ENCODE measurements at places on chromosomes 4 and X.

DNA sequence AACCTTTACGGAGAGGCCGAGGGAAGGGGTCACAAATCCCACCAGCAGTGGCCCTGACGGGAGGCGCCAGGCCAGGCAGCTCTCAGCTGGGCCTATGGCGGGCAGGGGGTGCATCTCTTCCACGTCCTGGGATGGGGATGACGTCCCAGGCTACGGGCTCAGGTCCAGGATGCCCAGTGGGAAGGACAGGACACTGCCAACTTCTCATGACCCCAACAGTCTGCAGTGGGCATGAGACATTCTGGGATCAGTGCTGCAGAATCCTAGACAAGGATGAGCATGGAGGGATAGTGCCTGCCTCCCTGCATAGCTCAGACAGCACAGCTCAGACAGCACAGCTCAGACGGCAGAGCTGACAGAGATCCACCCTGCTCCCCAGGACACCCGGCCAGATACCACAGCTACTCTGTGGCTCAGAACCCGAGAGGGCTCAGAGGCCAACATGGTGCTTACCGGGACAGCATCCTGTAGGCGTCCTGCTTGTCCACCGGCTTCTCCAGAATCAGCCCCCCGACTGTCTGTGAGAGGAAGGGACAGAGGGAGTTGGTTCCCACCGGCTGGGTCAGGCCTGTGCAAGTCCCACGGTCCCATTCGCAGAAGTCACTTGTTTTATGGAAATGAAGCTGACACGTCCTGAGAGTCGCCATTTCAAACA lies 17.3 kb downstream of the ASMTL start:
- no peak for DNase-seq

GRCh38 chr4:135192751-135193535 lies 991.4 kb upstream of the PABPC4L start:
- no peak for DNase-seq

- DNase-seq: no peak
These were observed 37.3 kb downstream of the APBB2 start for GRCh38 chr4:41177016-41177415.

DNA sequence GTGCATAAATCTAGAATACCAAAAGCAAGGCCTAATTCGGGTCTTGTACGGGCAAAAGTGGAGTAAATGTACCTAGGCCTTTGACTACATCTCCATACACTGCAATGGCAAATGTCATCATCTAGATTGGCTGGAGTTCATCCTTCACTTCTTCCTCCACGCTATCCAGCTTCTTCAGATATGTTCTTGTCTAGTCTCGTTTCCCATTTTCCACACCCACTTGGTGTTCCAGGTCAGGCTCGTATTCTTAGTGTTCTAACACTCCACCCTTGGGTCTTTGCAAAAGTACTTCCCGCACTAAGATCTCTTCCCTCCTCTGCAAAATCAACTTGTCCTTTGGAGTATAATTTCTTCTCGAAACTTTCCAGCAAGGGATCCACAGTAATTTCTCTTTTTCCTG lies 1.4 kb downstream of the COQ2 start:
- no peak for DNase-seq

- no peak for DNase-seq
These were observed 23.7 kb upstream of the FBXW7 start for GRCh38 chr4:152559641-152560040.

DNA sequence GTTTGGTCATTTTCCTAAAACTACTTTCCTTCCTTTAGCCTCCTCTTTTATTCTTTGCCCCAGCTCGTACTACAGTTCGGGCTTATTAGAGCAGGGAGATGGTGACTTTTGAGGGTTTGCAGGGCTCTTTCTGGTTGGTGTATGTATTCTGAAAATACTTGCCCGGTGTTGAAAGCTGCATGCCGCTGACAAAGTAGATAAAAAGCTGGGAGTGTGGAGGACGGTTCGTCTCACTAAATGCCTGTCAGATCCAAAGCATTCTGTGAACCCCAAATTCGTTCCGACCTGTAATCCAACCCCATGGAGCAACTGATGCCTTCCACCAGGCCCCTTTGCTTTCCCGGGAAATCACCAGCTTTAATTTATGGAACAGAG lies 19.2 kb downstream of the TRIM2 start:
- DNase-seq: no peak

DNA sequence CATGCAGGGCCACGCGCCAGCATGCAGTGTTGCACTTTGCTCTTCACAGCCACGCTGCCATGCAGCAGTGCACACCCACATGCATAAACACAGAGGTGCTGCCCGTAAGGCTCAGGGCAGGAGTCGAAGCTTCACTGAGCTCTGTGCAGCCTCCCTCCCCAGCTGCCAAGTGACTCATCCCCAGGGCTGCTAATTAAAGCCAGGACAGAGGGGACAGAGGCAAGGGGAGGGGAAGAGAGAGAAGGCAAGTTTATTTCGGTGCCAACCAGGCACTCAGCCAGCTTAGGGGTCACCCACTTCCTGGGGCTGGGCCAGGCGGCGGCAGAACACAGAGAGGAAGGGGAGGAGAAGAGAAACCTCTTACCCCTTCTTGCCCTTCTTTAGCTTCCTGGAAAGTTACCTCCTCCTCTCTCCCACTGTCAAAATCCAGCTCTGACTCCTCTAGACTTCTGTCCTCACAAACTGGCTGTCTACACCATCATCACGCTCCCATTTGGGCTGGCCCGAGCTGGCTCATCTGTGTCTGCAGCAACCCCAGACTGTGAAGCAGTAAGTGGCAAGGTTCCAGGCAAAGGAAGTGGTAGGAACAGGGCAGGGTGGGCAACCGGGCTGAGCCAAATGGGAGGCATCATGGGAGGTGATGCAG lies 6.2 kb upstream of the IQSEC2 start:
- no peak for DNase-seq

GRCh38 chr4:10007436-10007740 lies 13.9 kb downstream of the SLC2A9 start:
- no peak for DNase-seq

GRCh38 chr4:9949573-9949972 lies 71.7 kb downstream of the SLC2A9 start:
- DNase-seq: no peak

DNA sequence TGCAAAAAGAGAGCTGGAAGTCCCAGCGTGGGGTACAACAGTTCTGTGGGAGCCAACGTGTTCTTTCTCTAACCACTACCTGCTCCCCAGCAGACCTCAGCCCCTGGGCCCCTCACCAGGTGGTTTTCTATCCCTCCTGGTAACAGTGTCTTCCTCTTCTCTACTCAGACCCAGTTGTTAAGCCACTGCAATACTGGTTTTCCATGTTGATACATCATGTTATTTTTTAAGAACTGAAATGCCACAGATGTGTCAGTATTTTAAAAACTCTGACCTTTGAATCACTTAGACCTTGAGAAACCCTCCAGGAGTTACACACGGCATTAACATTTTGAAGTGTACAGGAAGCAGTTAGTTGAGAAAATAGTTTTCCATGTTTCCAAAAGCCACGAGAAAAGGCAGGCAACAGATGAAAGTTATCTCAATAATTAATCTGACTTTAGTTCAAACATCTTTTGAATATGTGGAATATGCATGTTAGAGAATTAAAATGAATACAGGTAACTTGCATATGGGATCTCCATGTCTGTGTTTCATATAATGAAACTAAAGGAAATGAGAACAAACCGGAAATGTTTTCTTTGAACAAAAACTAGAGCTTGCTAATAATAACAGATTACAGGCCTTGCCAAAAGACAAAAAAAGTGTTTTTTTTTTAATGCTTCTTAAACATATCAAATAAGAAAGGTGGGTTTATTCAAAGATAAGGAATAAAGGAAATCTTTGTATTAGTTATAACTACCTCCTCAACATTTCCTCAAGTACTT lies 108.8 kb downstream of the ZNF827 start:
- DNase-seq: no peak

DNA sequence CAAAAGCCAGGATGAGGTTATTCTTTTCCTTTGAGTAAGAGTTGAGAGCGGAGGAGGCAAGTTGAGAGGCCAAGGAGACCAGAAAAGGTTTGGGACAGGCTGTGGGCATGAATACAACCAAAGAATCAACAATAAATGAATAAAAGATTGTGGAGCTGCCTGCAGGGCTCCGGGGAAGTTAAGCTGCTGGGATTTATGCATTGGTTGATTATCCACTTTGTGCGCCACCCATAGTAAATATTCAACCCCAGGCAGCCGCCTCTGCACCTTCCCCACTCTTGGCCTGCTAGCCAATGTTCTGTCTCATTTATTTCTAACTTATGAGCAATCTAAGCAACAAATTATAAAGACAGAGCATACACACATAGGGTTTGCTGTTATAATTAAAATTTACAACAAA lies 28.2 kb upstream of the IGSF1 start:
- DNase-seq: no peak

GRCh38 chr4:519885-520682 lies 21.1 kb downstream of the PIGG start:
- DNase-seq: no peak

- no peak for DNase-seq
These were observed 790 bp downstream of the CLGN start for GRCh38 chr4:140426610-140427105.

DNA sequence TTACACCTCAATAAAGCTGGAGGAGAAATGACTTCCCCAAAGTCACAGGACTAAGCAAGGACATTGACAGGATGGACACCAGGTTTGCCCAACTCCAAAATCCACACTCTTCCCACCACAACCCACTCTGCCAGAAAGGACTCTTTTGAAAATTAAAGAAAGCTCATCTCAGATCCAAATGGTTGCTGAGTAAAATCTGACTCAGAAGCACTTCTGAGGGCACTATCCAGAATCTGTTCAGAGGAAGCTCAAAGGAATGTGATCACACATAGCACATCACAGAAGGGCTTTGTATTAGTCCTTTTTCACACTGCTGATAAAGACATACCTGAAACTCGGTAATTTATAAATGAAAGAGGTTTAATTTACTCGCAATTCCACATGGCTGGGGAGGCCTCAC lies 155.5 kb downstream of the RAB28 start:
- no peak for DNase-seq

DNA sequence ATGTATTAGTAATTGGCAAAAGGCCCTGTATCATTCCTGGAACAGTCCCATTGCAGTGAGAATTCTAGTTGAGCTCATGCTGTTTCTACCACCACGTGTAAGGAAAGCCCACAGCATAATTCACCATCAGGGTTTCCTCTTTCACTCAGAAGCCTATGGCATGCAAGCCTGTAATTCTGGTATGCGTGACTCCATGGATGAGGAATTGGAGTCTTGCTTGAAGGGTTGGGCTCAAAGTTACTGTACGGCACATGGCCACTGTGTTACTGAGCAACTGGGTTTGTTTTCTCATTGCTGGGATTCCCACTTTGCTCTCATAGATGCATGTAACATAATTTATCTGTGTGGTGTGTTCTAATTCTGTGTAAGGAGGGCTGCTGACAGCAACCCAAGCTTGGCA lies 132.3 kb upstream of the NR3C2 start:
- DNase-seq: no peak

GRCh38 chrX:9569876-9570301 lies 105.0 kb downstream of the TBL1X start:
- DNase-seq: no peak

DNA sequence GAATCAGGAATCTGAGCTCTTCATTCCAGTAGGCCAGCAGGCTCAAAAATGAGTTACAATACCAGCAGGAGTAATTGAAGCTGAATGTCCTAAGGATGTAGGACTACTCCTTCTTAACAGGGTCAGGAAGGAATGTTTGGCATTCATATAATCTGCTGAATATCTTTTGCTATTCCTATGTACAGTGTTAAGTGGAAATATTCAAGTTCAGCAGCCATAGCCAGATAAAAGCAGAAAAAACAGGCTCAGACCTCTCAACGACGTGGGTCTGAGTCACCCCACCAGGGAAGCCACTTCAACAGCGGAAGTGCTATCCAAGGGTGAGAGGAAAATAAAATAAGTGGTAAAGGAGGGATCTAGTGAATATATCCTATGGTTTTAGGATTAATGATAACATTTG lies 577.0 kb downstream of the SPOCK3 start:
- DNase-seq: no peak
